ENCODE measurements at places on chromosomes 6 and 20. TPM values are rescaled to one million over a fixed set of nuclear protein-coding genes. Genes with fewer than 3 reads are reported as not detected.

GRCh38 chr6:125612345-125612846, 137.0 kb upstream of the HEY2 start:
- DNase-seq: no peak
- no peak overlapping the region for H3K27ac ChIP-seq
- H3K36me3 ChIP-seq: peaks cover 2% of the 10 kb centered on the region

LRRN4 gene
- not detected for total RNA-seq

GRCh38 chr20:18052856-18053255, 4.9 kb downstream of the OVOL2 start:
- H3K36me3 ChIP-seq: peaks cover 1% of the 10 kb centered on the region
- peaks cover 44% of the 10 kb centered on the region for H3K27me3 ChIP-seq
- peaks cover 4% of the 10 kb centered on the region for H3K4me1 ChIP-seq
- DNase-seq: no peak
- H3K27ac ChIP-seq: no peak overlapping the region

- H3K4me1 ChIP-seq: no peaks in the 10 kb centered on the region
- no peak overlapping the region for H3K4me3 ChIP-seq
- H3K36me3 ChIP-seq: no peaks in the 10 kb centered on the region
- no peak for DNase-seq
- H3K27ac ChIP-seq: no peak overlapping the region
- H3K27me3 ChIP-seq: no peaks in the 10 kb centered on the region
These were observed 46.1 kb upstream of the DSN1 start for GRCh38 chr20:36819659-36820058.

DNA sequence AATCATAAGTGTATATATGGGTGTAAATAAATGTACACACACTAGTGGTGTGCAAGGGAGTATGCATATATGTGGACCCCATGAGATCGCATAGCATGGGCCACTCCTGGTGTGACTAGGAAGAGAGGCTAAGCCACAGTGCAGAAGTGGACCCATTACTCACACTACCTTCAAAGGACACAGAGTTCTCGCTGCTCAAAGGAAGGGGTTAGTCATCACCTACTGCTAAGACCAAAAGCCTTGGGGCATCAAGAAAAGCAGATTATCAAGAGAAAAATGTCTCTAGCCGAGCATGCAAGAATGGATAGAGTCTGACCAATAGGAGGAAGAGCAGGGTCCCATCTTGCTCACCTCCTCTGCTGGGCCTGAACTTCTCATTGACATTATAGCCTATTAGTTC, 195.5 kb downstream of the MAFB start:
- no peak for DNase-seq
- H3K4me1 ChIP-seq: peaks cover 5% of the 10 kb centered on the region
- no peak overlapping the region for H3K27ac ChIP-seq
- no peaks in the 10 kb centered on the region for H3K27me3 ChIP-seq
- no peak overlapping the region for H3K4me3 ChIP-seq

MTRF1L gene
- total RNA-seq: 21.1 TPM

DNA sequence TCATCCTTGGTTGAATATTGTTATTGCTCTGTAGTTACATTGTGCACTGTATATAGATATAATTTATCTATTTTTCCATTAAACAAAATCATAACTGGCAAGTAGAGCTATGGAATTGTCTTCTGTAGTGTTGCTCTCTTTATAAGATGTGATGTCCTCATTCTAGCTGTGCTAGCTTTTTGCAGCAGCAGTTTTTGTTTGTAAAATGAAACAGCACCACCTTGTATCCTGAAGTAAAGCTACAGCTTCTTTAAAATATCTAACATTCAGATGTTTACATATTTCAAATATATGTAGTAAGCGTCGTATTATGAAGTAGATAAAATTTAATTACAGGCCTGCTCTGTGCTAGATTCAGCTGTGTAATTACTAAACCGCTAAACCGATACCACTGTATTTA, 328.8 kb upstream of the MANEA start:
- no peaks in the 10 kb centered on the region for H3K27me3 ChIP-seq
- H3K36me3 ChIP-seq: no peaks in the 10 kb centered on the region
- DNase-seq: no peak
- no peaks in the 10 kb centered on the region for H3K4me1 ChIP-seq

TREM2 gene
- total RNA-seq: not detected

DNA sequence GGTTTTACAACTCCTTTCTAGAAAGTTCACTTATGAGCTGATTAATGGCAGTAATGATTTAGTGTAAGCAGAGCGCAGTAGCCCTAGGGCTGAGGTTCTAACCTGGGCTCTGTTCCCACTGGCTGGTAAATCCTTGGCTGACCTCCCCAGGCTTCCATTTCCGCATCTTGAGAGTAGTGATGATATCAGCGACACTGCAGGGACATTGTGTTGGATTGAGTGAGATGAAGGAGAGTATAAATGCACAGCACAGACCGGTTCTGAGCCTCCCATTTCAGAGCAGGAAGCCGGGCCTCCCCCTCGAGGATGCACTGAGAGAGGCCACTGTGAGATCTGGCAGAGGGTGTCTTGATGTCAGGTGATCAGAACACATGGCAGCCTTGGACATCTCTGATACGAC, 477.2 kb upstream of the SULF2 start:
- no peak for DNase-seq
- H3K4me1 ChIP-seq: no peaks in the 10 kb centered on the region
- H3K36me3 ChIP-seq: no peaks in the 10 kb centered on the region
- H3K4me3 ChIP-seq: no peak overlapping the region
- no peak overlapping the region for H3K27ac ChIP-seq

GRCh38 chr20:18004384-18005031, 35.7 kb downstream of the MGME1 start:
- H3K27ac ChIP-seq: no peak overlapping the region
- no peak for DNase-seq
- no peak overlapping the region for H3K4me3 ChIP-seq
- H3K36me3 ChIP-seq: no peaks in the 10 kb centered on the region
- H3K27me3 ChIP-seq: no peaks in the 10 kb centered on the region

DNA sequence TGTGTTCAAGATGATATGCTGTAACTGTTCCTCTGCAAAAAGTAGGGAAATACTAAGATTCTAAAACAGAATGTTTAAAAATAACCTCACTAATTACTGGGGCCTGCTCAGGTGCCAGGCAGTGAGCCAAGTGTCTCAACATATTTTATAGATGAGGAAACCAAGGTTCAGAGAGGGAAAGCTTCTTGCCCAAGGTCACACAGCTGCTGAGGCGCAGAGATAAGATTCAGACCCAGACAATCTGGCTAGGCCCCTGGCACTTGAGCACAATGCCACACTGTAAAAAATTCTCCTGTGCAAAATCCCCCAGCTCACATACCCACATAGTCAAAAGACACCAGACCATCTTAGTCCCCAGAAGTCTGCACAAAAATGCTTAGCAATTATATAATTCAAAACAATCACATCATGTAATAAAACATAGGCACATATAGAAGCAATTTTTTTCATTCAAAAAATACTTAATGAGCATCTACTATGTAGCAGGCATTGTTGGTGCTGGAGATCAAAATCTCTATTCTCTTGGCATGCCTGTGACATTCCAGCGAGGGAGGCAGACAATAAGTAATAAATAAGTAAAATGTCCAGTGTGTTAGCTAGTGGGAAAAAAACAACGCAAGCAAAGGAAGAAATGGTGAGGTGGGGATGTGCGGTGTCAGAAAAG, 10.3 kb downstream of the PREX1 start:
- H3K27ac ChIP-seq: peak overlapping the region; percentile 91
- no peak for DNase-seq
- peaks cover 57% of the 10 kb centered on the region for H3K4me1 ChIP-seq
- peaks cover 3% of the 10 kb centered on the region for H3K36me3 ChIP-seq
- no peaks in the 10 kb centered on the region for H3K27me3 ChIP-seq
